ENCODE measurements at places on chromosomes 2 and 18. TPM values are rescaled to one million over a fixed set of nuclear protein-coding genes. Genes with fewer than 3 reads are reported as not detected.

- no peak for DNase-seq
These were observed 40.1 kb downstream of the CDC42EP3 start for GRCh38 chr2:37631292-37631691.

GRCh38 chr2:39549718-39550464 is 112.8 kb upstream of the MAP4K3 start:
- no peak for DNase-seq

CPS1 gene
- 4.6 TPM for polyA plus RNA-seq

NTSR2 gene
- polyA plus RNA-seq: not detected

DNA sequence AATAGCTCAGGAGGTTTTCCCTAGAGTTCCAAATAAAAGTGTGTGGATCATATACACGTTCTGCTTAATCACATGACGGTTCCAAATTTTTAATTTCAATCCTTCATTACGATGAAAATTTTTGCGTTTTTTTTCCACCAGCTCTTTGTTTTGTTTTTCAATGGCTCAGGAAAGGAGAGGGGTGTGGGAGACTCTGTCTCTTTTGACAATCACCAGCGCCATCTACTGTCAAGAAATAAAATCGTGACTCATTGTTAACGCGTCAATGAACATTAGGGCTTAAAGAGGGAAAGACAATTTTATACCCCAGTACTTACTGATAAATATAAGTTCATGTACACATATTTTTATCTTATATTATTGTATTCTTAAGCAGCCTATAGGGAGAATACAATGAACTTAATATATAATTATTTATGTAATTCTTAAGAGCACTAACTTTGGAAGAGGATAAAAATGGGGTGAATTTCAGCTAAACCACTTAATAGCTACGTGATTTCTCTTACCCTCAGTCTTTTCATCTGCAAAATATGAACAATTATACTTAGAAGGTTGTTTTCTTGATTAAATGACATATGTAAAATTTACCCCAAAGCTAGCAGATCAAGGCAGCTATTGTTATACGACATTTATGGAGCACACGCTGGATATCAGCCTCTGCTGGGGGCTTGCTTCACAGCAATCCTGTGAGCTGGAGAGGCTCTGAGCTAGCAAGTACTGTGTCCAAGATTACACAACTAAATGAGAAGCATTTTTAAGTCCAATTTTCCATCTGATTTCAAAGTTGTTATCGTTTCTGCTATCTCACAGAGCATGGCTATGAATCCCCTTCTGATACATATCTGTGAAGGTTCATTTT is 47.4 kb upstream of the RMDN2 start:
- peak; percentile 60 for DNase-seq

GRCh38 chr2:177242121-177242987 is 22.2 kb downstream of the NFE2L2 start:
- no peak for DNase-seq

- no peak for DNase-seq
These were observed 156.3 kb downstream of the EML6 start for GRCh38 chr2:54879598-54880332.

DNA sequence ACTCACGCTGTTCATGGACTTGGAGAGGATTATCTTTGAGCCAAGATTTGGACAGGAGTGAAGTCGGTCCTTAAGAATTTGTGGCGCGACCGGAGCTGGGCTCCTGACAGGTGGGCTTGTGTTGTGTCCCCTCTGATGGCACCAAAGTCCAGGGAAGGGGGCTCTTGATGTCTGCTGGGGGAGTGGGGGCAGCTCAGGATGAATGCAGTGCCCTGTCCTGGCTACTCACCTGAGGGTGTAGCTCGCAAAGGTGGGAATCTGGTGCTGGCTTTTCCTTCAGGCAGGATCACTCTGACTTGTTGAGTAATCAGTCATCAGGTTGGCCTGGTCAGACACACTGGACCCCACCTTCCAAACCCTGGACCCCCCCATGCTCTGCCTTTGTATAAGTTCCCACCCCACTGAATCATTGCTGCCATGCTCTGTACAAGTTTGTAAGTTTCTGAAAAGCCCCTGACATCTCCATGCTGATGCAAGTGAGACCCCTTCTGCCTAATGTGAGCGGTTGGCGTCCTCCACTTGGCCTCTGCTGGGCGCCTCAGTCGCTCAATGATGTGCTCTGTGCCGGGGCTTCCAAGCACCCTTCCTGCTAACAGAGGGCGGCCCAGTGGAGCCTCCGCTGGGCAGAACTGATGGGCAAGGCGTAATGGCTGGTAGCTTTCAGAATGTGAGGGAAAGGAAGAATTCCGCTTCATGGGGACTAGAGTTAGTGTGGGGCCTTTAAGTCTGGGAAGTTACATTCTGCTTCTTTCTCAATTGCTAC is 196.1 kb downstream of the MGAT5 start:
- DNase-seq: no peak

KIAA1328 gene
- 10.7 TPM for polyA plus RNA-seq

SERPINB4 gene
- not detected for polyA plus RNA-seq

INHBB gene
- not detected for polyA plus RNA-seq

DNA sequence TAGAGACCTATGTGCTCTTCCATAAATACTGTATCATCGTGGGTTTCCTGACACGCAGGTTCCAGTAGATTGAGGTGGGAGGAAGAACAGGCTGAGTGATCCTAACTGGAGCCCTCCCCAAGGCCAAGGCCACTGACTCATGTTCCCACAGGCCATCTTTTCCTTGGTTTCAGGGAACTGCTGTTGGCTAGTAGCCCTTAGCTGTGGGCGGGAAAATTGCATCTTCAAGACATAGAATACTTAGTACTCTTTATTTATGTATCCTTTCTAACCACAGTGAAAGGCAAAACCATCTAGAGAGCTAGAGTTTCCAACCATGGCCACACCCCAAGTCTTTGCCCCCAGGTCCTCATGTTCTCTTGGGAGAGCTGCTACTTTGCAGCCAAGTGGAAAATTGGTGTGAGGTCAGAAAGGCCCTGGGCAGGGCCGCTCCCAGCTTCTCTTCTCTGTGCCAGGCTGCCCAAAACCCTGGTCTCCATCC is 55.9 kb downstream of the COPS8 start:
- DNase-seq: no peak

DNA sequence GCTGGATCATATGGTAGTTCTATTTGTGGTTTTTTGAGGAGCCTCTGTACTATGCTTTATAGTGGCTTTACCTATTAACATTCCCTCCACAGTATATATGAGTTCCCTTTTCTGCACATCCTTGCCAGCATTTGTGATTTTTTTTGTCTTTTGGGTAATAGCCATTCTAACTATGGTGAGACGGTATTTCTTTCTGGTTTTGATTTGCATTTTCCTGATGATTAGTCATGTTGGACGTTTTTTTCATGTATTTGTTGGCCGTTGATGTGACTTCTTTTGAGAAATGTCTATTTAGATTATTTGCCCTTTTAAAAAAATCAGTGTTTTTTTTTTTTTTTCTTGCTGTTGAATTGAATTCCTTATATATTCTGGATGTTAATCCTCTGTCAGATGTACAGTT is 31.1 kb downstream of the ACTR3 start:
- DNase-seq: no peak

GRCh38 chr2:38039121-38039910 is 36.6 kb downstream of the CYP1B1 start:
- DNase-seq: no peak

FAM124B gene
- polyA plus RNA-seq: 2.8 TPM

DNA sequence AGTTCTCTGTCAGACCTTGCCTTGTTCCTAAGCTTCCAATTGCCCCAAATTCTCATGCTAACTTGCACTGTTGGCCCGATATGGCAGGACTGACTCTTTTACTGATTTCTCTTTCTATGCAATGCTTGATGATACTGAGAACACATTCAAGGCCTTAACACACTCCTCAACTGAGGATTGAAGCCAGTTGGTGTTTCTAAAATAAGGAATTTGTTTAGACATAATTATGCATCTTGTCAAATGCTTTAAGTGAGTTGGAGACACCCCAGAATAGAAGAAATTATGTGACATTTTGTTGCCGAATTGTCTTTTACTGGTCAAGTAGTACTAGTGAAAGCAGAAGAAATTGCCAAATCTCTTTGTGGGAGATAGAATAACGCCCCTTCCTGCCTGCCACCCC is 60.0 kb upstream of the THSD7B start:
- DNase-seq: no peak
